ENCODE measurements at places on chromosomes 7 and 10.

DNA sequence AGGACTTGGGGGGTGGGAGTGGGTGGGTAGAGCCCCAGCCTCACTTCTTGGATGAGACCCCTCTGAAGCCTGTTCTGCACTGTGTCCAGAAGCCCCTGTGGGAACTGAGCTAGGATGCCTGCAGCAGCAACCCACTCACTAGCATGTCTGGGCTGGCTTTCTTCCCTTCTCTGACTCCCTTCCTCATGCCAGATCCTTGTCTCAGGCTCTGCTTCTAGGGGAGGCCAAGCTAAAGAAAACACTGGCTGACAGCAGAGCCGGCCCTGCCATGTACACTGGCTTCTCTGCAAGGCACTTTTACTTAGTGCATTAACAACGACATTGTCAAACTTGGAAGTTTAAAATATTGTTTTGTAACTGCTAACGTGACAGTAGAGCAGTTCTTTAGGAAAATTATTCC lies 50.2 kb downstream of the ARHGAP22 start:
- DNase-seq = no peak

GRCh38 chr7:104089612-104090011 lies 100.2 kb upstream of the RELN start:
- DNase-seq = no peak

GRCh38 chr10:113061557-113061956 lies 111.5 kb downstream of the TCF7L2 start:
- DNase-seq = no peak

- DNase-seq = peak; percentile 27
Observed at GRCh38 chr10:44925224-44925623, 14.1 kb downstream of the TMEM72 start.

All from CD14-positive monocyte (primary cell).